ENCODE measurements at places on chromosomes 1 and 21.
A peak's percentile ranks its signal among the peaks of the same experiment; 100 is the strongest.

DNA sequence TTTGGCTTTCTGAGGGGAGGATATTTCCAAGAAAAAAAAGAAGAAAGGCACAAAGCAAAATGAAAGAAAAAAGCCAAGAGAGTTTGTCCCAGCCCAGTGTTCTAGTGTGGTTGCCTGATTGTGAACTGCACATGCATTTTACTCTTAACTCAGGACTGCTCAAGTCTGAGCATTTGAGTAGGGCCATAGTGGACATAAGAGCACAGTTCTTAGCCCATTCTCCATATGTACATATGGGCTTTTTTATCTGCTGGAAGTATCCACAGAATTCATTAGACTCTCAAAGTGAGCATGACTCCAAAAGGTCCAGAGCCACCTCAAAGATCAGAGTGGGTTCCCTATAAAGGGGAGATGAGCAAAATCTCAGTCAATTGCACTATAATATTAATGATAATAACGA is 13.6 kb upstream of the DDX59 start:
- DNase-seq, result no peak

GRCh38 chr21:20388400-20388799 is 609.8 kb upstream of the NCAM2 start:
- DNase-seq, result no peak

DNA sequence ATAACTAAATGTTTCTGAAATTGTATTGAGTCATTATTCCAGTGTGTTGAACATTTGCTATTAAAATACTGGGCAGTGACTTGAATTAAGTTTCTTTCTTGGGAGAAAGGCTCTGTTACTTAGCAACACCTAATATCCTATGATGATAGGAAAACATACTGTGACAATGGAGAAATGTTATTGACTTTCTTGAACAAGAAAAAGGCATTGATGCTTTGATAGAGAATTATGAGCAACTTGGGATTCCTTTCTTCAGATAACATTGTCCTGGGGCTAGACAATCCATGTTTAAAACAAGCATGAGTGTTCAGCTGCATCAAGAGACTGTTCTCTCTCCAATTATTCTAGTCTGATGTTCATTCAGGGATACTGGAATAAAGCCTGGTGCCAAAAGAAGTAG is 215.9 kb upstream of the L1TD1 start:
- DNase-seq, result no peak

- DNase-seq, result no peak
Measured at GRCh38 chr1:9181176-9181906, 52.4 kb upstream of the GPR157 start.

DNA sequence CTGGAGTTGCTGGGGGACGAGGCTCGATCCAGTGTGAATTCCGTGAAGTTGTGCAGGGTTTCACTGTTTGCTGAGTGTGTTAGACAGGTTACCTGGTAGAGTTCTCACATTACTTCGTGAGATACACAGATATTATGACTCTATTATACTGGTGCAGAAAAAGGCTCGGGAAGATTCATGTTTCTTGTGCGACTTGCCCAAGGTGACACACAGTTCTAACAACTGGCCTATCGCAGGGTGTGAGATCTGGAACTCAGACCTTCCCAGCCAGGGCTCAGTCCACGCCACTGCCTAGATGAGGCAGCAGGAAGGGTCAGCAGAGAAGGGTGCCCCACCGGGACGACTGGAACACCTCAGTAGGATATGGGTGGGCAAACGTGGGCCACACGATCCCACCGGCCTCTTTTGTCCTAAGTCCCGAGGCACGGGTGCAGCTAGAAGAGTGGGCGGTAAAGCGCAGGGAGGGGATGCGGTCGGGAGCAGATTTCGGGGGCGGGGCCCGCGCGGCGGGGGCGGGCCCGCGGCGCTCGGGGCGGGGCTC is 296 bp upstream of the RNPEP start:
- DNase-seq, result peak; percentile 6

GRCh38 chr1:205670611-205671430 is 9.5 kb downstream of the SLC45A3 start:
- DNase-seq, result no peak

DNA sequence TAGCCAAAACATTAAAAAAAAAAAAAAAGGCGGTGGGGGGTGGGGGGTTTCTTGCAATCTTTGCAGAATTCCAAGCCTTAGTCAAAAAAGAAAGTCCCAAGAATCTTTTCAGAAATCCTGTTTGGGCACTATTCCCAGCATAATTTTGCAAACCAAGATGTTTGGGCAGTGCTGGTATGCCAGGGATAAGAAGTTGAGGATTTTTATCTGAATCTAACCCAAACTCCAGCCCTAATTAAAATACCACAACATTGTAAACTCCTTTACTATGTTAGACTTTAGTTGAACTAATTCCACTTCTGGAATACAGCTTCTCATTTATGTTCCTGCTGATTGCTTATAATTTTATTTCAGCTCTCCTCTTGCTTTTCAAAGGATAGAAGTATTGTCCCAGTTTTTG is 504.1 kb upstream of the ADGRL2 start:
- DNase-seq, result peak; percentile 29

GRCh38 chr1:89425056-89425455 is 61.2 kb downstream of the GBP6 start:
- no peak for DNase-seq

- no peak for DNase-seq
Measured at GRCh38 chr1:204475656-204476432, 18.8 kb downstream of the PIK3C2B start.

DNA sequence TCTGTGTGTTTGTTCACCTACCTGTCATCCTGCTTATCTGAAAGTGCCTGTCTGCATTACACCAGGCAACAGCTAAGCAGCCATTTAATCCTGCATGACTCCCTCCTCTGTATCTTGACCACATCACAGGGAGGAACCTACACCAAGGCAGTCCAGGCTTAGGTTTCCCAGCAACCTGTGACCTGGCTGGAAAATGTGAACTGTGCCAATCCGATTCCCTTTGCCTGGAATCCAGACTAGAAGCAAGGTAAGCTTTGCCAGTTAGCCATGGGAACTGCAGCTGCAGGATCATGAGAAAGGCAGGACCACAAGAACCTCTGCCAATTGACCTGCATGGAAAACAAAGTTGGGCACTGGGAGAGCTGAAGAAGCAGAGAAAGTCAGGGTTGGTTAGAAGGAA is 6.3 kb upstream of the ATP1B1 start:
- no peak for DNase-seq

GRCh38 chr1:15835741-15836510 is 11.6 kb upstream of the SPEN start:
- peak; percentile 95 for DNase-seq

- DNase-seq, result peak; percentile 32
Measured at GRCh38 chr1:11013160-11013531, 692 bp downstream of the TARDBP start.

DNA sequence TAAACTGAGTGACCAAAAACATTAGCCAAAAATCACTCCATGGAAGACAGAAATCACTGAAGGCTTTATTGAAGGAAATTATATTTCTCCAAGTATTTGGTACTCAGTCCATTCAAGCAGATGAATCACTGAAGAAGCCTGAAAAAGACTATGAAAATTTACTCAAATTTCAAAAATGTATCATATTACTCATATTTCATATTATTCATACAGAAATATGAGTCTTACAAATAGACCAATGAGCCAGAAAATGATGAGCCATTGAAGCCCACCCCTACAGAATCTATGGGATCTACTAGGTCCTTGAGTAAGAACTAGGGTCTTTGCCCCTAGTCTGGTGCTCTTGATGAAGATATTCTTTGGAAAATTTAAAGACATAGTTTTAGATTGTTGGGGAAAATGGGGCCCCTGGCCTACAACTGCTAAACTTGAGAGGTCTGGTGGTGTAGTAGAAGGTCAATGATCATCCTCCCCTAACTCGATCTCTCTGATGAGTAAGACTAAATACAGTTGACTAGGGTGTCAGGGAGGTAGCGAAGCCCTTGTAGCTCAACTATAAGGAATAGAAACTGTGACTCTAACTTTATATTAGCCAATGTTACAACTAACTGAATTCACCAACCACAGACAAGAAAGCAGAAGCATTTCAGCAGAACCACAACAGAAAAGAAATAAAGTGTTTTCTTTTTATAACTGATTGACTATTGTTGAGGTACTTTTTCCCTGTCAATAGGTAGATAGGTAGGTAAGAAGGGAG is 81.0 kb downstream of the NOTCH2 start:
- no peak for DNase-seq

GRCh38 chr1:236090741-236091147 is 25.9 kb upstream of the NID1 start:
- no peak for DNase-seq

- no peak for DNase-seq
Measured at GRCh38 chr1:6325482-6325881, 64.6 kb upstream of the GPR153 start.

GRCh38 chr21:38298832-38299231 is 42.0 kb downstream of the KCNJ15 start:
- no peak for DNase-seq
